ENCODE measurements at places on chromosomes 6 and 20. TPM values are rescaled to one million over a fixed set of nuclear protein-coding genes. Genes with fewer than 3 reads are reported as not detected.

DNA sequence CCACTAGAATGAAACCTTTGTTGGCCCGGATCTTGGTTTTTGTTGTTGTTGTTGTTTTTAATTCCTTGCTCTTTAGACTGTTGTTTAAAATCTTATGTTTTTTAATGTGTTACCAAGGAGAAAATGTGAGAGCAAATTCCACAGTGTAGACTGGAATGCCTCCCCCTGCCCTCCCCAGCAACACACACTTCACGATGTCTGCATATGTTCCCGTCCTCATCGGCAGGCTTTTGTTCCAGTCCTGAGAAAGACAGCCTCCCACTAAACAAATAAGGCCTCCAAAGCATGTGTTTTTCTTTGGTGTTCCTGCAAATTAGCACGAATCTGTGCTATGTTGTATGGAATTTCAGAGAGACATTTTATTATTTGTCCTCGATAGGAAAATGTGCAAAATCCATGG, 263.3 kb upstream of the QKI start:
- no peak overlapping the region for H3K27ac ChIP-seq
- peaks cover 3% of the 10 kb centered on the region for H3K27me3 ChIP-seq
- H3K4me3 ChIP-seq: no peak overlapping the region
- no peaks in the 10 kb centered on the region for H3K36me3 ChIP-seq

DNA sequence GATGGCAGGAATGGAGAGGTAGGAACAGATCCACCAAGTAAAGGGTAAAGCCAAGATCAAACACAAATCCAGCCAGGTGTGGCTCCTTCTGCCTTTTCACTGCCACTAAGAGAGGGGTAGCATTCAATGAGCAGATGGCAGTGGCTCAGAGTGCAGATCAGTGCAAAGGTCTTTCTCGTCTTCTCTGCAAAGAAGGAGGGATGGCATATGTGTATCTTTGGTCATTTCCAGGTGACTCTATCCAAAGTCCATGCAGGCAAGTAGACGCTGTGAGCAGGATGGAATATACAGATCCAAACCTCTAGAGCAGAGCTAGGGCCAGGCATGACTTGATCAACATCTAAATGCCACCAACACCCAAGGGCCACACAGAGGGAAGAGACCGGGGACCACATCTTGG, 6.9 kb downstream of the BANF2 start:
- H3K36me3 ChIP-seq: no peaks in the 10 kb centered on the region
- no peaks in the 10 kb centered on the region for H3K4me1 ChIP-seq
- H3K4me3 ChIP-seq: no peak overlapping the region

DNA sequence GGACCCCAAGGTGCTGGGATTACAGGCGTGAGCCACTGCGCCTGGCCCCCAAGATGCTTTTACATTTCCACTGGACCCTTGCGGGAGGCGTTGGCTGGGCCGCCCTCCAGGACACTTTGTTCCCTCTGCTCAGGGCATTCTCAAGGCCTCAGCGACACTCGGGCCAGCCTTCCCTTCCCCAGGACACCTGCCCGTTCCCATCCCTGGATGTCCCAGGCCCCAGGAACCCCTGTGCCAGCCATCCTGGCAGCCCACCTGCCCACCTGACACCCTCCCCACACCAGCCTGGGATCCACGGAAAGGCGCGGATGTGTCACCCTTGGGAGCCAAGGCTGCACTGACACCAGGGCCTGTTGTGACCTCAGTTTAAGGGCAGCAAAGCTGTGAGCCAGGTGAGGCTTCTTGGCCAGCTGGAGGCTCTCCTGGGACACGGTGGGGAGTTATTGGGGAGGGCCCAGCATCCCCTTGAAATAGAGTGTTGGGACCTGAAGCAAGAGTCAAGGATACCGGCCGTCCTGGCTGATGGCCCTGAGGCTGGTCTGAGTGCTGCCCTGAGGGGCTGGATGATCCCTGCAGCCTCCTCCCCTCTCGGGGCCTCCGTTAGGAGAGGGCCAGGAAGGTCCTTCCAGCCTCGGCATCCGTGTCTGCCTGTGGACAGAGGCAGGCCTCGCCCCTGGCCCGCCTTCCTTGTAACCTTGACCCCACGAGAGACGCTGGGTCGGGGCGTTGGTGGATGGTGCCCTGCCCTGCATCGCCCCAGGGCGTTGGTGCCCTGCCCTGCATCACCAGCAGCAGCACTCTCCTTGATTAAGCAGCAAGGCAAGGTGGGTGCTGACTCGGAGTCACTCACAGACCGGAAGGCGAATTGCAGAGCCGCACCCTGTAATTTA, 84.2 kb upstream of the BHLHE23 start:
- H3K36me3 ChIP-seq: no peaks in the 10 kb centered on the region
- H3K27me3 ChIP-seq: no peaks in the 10 kb centered on the region
- no peak overlapping the region for H3K27ac ChIP-seq
- H3K4me3 ChIP-seq: no peak overlapping the region
- DNase-seq: no peak

- H3K4me1 ChIP-seq: peaks cover 17% of the 10 kb centered on the region
- DNase-seq: no peak
- H3K27ac ChIP-seq: no peak overlapping the region
- H3K27me3 ChIP-seq: peaks cover 11% of the 10 kb centered on the region
- no peaks in the 10 kb centered on the region for H3K36me3 ChIP-seq
These were observed 4.4 kb upstream of the PYGB start for GRCh38 chr20:25243416-25243979.

GRCh38 chr6:160256445-160256844, 2.2 kb downstream of the SLC22A2 start:
- H3K36me3 ChIP-seq: no peaks in the 10 kb centered on the region
- H3K4me3 ChIP-seq: no peak overlapping the region
- peaks cover 33% of the 10 kb centered on the region for H3K27me3 ChIP-seq
- no peak for DNase-seq

DNA sequence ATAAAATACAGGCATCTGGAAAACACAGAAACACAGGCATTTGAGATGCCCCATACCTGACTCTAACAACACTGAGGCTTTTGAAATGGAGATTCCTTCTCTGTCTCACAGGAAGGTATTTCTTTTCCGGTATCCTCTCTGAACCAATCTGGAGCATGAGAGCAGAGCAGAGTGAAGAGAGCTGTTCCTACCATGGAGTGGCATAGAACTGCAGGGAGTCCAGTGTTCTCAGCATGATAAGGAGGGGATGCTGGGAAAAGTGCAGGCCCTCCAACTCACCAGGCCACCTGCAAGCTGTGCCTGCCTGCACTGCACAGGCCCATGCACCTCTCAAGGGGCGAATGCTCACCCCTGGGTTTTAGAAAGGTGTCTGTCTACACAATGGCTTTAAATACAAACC, 89.2 kb downstream of the FOXA2 start:
- H3K27me3 ChIP-seq: no peaks in the 10 kb centered on the region
- no peaks in the 10 kb centered on the region for H3K4me1 ChIP-seq
- no peak for DNase-seq
- no peaks in the 10 kb centered on the region for H3K36me3 ChIP-seq
- no peak overlapping the region for H3K4me3 ChIP-seq

DNA sequence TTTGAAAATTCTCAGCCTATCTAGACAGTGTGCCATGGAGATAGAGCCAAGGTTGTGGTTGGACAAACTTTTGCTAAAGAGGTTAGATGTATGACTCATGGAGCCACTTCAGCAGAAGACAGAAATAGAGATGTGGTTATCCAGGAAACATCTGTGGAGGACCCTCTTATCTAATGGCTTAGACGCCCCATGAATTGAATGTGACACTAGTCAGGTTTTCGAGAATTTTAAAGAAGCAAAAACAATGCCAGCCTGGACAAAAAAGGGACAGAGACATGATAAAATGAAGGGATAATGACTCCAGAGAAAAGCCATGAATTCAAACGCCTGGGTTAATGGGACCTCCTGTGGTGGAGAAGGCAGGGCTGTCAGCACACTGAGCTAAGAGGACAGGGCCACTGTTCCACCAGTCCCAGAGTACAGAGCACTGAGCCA, 280.5 kb downstream of the CLVS2 start:
- H3K27ac ChIP-seq: no peak overlapping the region
- DNase-seq: no peak
- H3K36me3 ChIP-seq: no peaks in the 10 kb centered on the region
- H3K27me3 ChIP-seq: no peaks in the 10 kb centered on the region

DNA sequence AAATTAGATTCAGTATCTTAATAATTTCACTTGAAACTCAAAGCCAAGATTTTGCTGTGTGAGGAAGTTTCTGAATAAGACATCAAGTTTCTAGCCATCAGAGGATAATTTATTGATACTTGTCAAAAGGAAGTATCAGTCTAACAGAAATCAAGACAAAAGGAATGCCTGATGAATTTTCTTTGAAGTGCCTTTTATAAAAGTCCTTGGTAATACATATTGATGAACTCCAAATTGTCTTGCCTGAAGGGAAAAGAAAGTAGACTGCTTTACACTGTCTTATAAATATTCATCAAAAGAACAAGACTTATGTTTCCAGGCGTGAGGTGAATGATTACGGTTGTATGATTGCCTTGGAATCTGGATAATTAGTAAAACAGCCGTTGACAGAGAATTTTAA, 986.0 kb upstream of the MAP3K7 start:
- H3K36me3 ChIP-seq: no peaks in the 10 kb centered on the region
- no peak for DNase-seq
- H3K27ac ChIP-seq: no peak overlapping the region
- H3K4me1 ChIP-seq: no peaks in the 10 kb centered on the region
- no peak overlapping the region for H3K4me3 ChIP-seq

DNA sequence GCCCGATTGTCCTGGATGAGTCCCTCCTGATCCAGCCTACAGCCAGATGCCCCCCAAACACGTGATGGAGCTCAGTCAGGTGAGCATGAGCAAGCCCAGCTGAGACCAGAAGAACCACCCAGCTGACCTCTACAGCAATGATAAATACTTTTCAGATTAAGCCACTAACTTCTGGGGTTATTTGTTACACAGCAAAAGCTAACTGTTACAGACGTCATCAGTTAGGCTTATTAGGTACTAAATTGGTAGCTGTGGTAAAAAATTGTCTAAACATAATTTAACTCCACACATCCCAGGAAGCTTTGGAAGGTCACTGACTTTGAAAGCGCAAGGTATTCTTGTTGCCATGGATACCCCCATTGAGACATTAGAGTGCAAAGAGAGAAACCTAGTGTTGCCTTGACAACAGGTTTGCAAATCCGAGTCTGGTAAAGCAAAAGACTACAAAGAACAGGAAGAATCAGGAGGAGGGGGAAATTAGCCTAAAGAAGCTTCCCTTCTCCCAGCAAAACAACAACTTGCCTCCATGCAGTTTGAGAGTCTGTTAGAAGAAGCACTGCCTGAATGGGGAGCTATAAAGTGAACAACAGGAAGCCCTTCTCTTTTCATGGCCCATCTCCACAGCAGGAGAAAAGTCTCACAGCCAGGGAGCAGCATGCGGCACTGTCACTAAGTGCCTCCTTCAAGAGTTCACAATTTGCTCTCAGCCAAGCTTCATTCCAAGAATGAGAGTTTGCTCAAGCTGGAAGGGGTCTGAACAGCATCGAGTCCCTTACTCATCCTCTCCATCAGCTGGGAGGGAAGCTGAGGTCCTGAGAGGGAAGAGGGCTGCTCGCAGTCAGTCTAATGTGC, 41.7 kb upstream of the ZNF831 start:
- no peak for DNase-seq
- peaks cover 22% of the 10 kb centered on the region for H3K27me3 ChIP-seq
- H3K27ac ChIP-seq: peak overlapping the region; percentile 25
- H3K36me3 ChIP-seq: peaks cover 2% of the 10 kb centered on the region
- peaks cover 53% of the 10 kb centered on the region for H3K4me1 ChIP-seq
- no peak overlapping the region for H3K4me3 ChIP-seq

Gene TP53TG5
- total RNA-seq: 0.15 TPM

Gene PLN
- not detected for total RNA-seq

Gene PRR18
- total RNA-seq: not detected

Gene MEP1A
- total RNA-seq: not detected

Gene FAM209B
- 1.7 TPM for total RNA-seq
